ENCODE measurements at places on chromosomes 3 and 15.
A peak's percentile ranks its signal among the peaks of the same experiment; 100 is the strongest.

GRCh38 chr15:73802431-73803041 is 49.4 kb upstream of the INSYN1 start:
- no peak for DNase-seq

DNA sequence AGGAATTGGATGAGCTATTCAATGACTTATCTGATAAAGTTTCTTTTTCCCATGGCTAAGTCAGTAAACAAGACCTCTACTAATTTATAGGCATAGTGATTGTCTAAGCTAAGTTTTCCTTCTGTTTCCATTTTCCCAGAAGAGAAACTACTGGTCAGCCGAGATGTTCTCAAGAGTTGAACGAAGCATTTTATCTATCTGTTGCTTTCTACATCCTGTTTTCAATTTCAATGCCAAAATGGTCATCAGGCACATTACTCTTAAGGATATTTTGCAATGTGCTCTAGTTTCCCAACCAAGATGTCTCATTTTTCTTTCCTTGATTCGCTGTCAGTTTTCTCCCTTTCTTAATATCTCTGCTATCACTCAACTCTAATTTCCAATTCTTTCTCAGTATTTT is 228.7 kb downstream of the MBNL1 start:
- DNase-seq = no peak

DNA sequence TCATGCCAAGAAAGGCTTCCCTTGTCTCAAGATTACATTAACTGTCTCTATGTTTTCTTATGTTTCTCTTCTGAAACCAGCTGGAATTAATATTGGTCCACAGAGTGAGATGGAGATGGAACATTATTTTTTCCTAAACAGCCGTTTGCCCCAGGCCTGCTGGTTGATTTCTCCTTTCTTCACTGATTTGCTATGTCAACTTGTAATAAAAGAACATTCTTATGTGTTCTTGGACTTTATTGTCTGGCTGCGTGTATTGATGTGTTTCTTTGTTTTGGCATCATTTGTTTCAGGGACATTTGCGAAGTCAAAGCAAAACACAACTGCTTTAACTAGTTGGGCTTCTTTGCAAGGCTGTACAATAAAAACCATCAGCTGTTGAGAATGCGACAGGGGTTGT is 168.5 kb downstream of the FAM43A start:
- DNase-seq = no peak

DNA sequence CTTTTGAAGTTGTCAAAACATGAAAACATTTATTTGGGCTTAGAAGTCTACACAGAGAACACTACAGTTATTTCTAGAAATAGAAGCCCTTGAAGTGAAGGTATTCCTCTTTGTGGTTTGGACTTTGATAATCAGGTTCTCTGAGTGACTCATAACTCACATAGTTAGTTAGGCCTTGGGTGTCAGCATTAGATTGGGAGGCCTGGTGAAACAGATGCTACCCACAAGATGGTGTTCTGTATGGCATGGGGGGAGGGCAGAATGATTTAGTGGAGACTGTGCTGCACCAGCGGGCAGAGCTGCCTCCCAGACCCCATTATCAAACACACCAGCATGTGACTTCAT is 108.9 kb upstream of the ETV5 start:
- no peak for DNase-seq

DNA sequence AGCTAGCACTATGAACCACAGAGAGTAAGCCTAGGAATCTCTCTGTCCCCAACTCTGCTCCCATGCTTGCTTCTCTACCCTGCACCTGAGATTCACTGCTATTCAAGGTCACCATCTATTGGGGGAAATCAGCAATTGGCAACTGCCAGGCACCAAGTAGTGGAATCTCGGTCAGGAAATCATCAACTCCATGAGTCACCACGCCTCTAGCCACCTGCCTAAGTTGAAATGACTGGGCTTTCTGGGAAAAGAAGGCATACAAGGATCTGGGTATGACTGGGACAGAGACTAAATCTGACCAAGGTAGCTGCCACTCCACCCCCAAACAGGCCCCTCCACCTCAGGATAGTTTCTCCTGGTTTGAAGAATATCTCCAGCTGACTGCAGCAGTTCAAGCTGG is 464.1 kb upstream of the CBLB start:
- no peak for DNase-seq

DNA sequence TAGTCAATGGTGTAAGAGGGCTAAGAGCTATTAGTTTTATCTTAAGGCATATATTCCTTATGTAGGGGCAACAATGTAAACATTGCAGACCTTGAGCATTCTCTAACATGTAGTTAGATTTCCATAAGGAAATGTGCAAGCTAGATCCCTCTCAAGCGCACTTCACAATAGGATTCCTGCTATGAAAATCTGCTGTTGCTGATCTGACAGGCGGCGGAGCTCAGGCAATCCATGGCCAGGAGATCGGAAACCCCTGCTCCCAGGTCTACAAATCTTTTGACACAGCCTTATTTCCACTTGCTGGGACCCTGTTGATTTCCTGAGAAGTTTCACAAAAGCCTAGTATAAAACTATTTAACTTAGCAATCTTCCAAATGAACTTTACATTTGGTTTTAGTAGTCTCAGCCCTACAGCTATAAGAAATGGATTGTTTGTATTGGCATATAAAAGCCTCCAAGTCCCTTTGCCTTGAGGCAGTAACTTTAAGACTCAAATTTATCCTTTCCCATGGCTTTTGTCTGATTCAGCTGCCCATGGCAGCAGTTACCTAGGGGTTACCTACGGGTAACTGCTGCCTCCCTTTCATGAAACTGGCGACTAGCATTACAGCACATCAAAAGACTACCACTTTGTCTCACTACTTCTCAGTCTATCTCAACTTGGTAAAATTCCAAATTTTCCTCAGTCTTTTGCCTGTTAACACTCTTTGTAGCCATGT is 22.7 kb downstream of the TRA2B start:
- no peak for DNase-seq

GRCh38 chr3:71785532-71786216 is 726 bp upstream of the PROK2 start:
- DNase-seq = no peak

GRCh38 chr3:113695431-113695785 is 1.0 kb downstream of the USF3 start:
- DNase-seq = no peak

GRCh38 chr3:10116928-10117327 is 1.5 kb downstream of the BRK1 start:
- DNase-seq = no peak

- DNase-seq = no peak
Observed at GRCh38 chr15:63072809-63073277, 30.3 kb downstream of the TPM1 start.

DNA sequence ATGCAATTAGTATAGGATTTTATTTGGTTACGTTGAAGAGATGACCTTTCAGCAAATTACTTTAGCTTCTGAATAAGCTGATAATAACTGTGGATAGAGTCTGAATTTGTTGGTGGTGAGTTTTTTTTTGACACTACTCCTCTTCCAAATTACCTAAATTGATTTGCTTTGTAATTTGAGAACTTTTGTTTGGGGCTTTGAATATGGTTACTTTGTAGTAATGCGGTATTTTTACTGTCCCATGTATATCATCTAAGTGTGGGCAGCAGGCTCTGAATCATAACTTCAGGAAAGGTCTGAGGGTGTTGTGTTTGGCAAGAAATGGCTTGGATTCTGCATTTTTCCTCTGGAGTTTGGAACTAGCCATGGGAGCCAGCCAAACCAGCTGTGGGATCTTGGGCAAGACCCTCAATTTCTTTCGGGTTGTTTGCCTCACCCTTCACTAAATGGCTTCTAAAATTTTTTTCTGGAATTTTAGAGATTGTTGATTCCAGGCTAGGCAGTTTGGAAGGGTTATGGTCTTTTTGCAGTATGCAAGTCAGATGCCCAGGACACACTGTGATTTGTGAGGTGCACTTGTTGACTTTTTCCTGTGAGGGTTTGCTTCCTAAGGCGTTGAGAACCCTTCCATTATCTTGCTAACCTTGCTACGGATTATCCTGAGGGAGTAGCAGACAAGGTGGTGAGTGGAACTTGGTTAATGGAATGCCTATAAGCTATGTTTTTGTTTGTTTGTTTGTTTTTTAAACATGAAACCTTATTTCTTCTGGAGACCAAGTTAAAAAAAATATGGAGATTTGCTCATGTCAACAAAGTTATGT is 10.4 kb downstream of the PTPRG start:
- DNase-seq = no peak

DNA sequence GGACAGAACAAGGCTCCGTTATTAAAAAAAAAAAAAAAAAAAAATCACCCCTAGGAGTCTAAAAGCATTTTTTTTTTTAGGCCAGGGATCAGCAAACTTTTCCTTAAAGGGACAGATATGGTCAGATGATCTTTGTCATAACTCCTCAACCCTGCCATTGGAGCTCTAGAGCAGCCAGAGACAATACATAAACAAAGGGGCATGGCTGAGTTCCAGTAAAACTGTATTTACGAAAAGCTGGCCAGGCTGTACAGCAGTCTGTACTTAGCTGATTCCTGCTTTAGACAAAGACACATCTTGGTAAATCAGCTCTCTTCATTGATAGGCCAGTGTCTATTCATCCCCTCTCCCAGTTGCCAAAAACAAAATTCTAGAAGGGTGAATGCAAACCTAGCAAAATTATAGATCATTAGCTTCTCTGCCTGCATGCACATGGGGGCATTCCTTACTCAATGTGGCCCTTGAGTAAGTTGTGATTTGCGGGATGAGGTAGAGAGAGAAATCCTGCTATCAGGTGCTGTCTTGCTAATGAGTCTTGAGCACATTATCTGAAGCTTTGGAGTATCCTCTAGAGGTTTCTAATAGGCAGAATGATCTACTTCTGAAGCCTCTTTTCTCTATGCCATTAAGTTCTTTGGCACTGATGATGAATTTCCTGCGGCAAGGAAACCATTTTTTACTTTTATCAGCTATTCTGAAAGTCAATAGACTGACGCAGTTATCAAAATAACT is 35.2 kb downstream of the SENP8 start:
- no peak for DNase-seq

DNA sequence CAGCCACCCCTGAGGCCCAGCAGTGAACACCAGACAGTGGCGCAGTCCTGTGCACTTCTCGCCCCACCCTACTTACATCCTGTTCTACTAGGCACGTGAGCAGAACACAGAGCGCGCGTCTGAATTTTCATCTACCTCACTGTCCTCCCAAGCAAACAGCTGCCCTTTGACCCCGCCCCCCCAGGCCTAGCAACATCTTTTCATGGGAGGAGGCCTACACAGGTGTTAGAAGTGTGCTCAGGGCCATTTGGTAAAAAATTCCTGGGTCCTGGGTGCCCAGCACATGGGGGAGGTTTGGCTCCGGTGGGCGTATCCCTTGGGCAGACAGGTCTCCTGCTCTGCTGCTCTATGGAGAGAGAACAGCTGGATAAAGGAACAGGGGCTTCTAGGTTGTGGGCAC is 95.0 kb downstream of the MYLK start:
- DNase-seq = no peak

DNA sequence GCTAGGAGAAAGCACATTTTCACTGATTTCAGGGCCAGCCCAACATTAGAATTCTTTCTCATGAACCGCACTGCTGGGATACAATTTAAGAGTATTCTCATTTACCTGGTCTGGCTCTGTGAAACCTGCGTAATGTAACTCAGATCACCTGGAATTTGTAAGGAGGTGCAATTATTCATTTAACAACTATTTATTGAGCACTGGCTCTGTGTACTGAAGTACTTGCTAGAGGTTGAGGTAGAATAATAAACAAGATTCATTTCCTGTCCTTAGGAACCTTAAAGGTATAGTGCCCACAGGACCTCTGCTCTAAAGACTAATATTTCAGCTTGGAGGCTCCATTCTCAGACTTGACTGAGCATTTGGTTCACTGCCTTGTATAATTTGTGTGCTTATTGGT is 242.2 kb upstream of the ZPLD1 start:
- no peak for DNase-seq

DNA sequence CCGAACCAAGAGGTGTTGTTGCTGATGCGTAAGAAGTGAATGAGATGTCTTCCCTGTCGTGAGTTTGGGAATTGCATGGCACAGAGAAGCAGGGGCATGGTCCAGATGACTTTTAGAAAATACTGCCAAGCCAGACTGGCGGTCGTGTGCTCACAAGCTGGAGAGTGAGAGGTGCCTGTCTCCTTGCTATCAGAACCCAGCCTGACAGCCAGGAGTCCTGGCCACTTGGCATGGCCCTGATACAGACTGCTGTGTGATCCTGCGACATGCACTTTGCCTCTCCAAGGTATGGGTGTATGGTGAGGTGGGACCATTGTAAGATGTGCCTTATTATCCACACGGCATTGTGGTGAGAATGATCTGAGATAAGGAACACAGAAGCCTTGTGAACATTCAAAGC is 93.0 kb downstream of the SMAD3 start:
- no peak for DNase-seq

DNA sequence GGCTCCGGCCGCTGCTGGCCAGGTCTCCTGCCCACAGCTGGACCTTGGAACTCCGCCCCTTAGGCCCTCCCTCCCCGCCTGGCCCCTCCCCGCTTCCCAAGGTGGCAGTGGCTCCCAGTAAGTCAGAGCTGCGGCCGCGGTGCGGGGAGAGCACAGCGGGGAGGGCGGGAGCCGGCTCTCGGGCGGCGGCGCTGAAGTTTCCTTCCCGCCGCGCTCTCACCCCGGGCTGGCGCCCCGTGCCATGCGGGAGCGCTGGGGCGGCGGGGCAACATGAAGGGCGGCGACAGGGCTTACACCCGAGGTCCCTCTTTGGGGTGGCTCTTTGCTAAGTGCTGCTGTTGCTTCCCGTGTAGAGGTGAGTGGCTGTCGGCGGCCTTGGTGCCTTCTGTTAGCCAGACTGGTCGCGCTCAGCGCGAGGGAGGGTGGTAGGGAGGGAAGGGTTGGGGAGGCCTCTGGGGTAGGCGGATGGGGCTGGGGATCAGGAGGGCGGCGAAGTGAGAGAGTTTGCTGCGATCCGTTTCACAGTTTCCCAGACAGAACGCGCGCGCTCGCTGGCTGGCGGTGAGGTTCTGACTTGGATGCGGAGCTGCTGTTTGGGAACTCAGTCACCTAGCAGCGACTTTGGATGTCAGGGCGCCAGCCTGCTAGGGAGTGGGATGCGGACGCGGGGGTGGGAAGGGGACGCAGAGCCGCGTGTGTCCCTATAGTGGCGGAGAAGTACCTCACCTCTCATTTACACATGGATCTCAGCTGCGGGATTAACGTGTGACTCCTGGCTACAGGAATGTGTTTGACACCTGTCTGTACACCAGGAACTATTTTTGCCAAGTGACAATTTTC is 145.5 kb upstream of the UMPS start:
- DNase-seq = peak; percentile 9

GRCh38 chr15:73116164-73116563 is 63.9 kb downstream of the NEO1 start:
- DNase-seq = no peak

- DNase-seq = no peak
Observed at GRCh38 chr15:79930516-79930915, 33.7 kb upstream of the MTHFS start.

GRCh38 chr3:126870608-126871210 is 112.2 kb upstream of the PLXNA1 start:
- no peak for DNase-seq

DNA sequence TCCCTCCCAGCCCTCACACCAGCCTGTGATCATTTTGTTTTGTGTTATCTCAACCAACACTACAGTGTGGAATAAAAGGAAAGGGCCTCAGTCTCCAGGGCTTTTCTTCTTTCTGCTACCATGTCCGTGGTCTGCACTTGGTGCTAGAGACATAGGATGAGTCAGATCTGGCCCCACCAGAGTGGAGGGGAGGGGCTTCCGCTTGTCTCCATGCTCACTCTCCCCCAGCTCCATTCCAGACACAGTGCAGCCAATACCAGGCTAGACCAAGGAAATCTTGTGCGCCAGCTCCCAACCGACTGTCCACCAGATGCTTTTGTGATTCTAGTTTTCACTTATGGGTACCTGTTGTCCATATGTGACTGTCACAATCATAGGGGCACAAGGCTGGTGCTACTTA is 51.9 kb upstream of the TMEM115 start:
- no peak for DNase-seq

GRCh38 chr3:127438371-127438770 is 150.5 kb upstream of the PRR20G start:
- DNase-seq = no peak

All from activated CD4-positive, alpha-beta T cell treated with anti-CD3 and anti-CD28 coated beads, Interleukin-2, amount 50 U/mL, for 4 hours (primary cell).